ENCODE measurements at places on chromosomes 7 and 10.

DNA sequence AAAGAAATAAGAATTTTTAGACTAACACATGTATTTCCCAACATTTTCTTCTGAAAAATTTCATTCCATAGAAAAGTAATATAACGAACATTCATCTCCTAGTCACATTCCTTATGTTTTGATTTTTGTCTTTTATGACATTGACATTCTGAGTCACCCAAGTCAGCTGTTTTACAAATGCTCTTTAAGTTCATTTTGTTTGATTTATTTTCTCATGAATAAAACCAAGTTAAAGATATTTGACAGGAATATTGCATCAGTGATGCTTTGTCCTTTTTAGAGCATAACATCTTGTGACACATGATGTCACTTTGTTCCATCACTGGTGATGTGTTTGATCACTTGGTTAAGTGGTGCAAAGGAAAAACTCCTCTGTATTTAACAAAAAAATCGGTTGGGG lies 48.4 kb downstream of the HGF start:
- DNase-seq: no peak

DNA sequence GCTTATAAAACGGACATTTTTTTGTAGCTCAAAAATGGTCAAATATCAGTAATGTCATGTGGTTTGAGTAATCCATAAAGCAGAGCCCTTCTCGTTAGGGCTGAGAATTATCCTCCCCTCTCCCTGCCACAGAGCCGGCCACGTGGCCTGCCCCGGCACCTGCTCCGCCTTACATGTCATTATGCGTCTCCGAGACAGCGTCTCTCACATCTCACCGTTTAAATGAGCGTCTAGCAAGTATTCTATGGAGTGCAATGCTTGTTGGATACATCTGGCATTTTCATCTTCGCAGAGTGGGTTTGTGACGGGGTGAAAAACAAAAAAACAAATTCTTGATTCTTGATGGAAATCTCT lies 86.1 kb downstream of the CUX1 start:
- no peak for DNase-seq

GRCh38 chr7:7294911-7295310 lies 112.6 kb downstream of the C1GALT1 start:
- DNase-seq: no peak

- no peak for DNase-seq
Measured at GRCh38 chr10:66405566-66405965, 520.3 kb upstream of the LRRTM3 start.

DNA sequence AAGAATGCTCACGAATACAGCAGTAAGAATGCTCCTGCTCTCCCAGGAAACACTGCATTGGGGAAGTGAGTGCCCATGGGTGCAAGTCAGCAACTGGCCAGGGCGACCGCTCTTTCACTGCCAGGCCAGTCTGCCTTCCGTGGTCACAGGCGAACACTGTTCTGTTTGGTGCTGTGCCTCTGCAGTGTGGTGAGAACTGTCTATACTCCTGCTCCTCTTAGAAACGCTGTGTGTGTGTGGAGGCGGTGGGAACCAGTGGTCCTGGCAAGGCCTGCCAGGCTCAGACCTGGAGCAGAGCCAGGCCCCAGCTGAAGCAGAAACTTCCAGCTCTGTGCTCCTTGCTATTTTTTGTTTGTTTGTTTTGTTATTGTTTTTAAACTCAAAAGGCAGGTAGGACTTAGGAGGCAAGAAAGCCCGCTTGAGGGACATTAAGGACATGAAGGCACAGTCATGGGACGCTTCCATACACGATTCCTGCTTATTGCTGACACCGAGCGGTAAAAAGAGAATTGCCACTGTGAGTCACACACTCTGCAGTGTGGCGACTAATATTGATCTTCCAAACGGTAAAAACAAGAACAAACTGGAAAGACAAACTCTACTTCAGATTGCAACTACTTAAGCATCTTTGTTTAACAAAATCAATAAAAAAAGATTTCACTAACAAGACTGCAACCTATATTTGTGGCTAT lies 430.8 kb downstream of the DNAJB6 start:
- no peak for DNase-seq

GRCh38 chr7:23268746-23269145 lies 22.2 kb downstream of the GPNMB start:
- DNase-seq: no peak

DNA sequence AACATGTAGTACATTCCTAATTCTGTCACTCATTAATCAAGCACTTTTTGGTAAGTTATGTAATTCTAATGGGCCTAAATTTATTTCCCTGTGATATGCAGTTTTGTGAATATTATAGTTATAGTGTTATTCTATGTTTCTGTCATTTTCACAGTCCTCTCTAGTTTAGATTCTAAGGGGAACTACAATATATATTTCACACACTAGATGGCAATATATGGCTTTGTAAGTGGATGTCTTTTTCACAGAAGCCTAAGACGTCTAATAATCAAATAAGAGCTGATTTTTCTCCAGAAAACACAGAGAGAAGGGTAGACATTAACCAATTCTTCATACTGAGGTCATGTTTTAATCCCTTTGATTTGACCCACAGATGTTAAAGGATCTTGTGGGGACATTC lies 18.0 kb downstream of the RNLS start:
- DNase-seq: no peak

- DNase-seq: no peak
Measured at GRCh38 chr10:18279173-18279572, 138.9 kb downstream of the CACNB2 start.

DNA sequence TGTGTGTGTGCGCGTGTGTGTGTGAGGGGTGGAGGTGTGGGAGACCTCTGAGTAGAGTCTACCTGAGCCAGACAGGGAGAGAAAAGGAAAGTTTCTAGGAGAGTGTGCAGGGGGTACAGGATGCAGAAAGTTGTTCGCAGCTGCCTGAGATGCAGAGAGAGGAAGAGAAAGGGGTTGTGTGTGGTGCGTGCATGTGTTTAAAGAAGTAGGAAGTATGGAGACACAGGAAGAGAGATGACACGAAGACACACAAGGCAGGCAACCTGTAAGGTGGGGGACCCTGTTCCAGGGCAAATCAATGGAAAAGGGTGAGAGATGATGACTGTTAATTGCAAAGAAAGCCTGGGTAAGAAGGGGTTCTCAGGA lies 52.2 kb downstream of the C10orf105 start:
- no peak for DNase-seq

DNA sequence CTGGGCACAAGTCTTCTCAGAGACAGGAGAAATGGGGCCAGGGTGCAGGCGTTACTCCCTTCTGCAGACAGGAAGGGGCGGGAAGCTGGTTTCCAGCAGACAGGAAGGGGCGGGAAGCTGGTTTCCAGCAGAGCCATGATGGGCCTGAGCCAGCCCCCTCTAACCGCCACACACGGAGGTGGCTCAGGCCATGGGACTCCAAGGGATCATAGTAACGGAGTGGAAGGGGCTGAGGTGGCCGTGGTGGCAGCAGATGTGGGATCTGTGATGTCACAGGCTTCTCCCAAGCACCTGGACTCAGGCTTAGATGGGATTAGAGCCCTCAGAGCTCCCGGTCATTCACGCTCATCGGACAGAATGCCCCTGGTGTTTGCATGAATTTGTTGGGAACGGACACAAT lies 177.8 kb downstream of the USP6NL start:
- DNase-seq: peak; percentile 67

DNA sequence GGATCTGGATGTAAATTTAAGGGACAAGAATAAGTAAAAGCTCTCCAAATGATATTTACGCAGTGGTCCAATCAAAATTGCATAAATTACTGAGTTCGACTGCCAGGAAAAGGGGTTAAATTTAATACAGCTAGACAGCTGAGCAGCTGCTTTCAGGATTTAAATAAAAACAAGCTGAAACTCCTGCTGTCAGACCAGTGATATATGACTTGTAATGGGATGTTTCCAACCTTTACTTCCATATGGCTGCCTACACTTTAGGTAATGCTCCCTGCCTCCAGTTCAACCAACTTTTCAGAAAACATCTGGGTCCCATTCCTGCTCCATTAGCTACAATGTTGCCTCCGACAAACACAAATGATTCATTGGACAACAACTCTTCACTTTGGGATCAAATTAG lies 326.3 kb upstream of the DGKB start:
- DNase-seq: no peak

DNA sequence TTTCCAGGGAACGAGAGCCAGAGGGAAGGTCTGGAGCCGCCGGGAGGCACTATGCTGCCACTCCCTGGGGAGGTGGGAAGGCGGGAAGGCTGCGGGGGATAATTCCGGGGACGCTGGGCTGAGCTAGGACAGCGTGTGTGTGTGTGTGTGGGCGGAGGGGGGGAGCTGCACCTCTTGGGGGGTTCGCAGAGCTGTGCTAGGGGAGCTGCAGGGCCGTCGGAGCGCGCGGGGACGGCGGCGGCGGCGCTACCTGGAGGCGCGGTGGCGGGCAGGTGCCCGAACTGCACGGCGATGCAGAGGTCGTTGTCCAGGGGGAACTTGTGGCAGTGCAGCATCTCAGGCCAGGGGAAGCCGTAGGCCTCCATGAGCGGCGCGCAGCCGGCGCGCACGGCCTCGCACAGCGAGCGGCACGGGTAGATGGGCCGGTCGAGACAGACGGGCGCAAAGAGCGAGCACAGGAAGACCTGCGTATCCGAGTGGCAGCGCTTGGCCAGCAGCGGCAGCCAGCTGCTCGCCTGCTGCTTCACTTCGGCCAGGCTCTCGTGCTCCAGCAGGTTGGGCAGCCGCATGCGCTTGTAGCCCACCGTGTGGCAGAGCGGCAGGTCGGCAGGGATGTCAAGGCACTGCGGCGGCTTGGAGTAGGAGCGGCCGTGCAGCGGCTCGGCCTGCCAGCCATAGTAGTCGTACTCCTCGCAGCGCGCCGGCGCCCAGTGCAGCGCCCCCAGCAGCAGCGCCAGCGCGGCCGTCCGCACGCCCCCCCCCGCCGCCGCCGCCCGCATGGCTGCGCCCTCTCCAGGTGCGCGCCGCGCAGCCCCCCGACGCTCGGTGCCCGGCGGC lies 526 bp downstream of the SFRP5 start:
- no peak for DNase-seq

DNA sequence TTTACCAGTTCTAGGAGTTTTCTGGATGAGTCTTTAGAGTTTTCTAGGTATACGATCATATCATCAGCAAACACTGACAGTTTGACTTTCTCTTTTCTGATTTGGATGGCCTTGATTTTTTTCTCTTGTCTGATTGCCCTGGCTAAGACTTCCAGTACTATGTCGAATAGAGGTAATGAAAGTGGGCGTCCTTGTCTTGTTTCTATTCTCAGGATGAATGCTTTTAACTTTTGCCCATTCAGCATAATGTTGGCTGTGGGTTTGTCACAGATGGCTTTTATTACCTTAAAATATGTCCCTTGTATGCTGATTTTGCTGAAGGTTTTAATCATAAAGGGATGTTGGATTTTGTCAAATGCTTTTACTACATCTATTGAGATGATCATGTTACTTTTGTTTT lies 223.2 kb upstream of the COBL start:
- DNase-seq: no peak

DNA sequence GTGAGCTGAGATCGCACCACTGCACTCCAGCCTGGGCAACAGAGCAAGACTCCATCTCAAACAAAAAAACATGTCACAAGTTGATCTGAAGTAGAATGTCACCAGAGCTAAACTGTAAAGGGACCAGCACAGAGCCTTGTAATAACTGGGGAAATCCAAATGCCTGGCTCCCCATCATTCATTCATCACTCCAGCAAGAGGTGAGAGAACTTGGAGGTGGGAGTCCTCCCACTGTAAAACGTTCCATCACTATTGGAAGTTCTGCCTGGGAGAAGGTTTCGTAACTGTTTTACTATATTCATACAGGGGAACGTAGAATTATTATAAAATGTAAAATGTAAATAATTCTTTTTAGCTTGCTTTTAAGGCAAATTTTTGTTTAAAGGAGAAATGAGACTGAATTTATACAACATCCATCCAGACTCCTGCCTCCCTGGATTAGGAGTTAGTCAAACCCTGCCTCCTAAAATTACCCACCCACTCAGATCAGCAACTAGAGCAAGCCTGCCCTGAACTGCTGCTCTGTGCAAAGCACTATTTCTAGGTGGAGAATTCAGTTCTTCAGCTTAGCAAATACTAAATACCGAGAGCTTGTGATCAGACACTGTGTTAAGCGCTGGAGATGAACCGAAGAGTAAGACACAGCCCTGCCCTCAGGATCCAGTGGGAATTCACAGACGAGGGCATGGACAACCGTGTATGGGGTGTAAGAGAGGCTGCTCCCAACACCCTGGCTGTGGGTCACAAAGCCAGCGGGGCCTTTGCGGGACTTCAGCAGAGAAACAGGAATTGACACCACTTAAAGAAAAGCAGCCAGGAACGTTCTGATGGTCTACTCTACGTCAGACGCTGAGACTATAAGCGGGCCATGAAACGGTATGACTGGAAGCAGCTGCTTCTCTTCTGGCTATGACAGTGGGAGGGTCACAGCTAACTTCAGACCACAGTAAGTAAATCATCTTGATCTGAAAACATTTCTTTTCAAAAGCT lies 208.3 kb downstream of the ZMYND11 start:
- peak; percentile 45 for DNase-seq

DNA sequence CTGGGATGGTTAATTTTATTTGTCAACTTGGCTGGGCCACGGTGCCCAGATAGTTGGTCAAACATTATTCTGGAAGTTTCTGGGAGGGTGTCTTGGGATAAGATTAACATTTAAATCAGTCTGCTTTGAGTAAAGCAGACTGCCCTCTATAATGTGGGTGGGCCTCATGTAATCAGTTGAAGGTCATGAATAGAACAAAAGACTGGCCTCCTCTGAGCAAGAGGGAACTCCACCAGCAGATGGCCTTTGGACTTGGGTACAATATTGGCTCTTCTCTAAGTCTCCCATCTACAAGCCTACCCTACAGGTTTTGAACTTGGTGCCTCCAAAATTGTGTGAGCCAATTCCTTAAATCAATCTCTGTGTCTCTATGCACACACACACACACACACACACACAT lies 61.8 kb downstream of the PLXNA4 start:
- DNase-seq: no peak

GRCh38 chr10:30775779-30776591 lies 146.4 kb upstream of the LYZL2 start:
- DNase-seq: no peak

- DNase-seq: no peak
Measured at GRCh38 chr7:92761391-92762097, 74.8 kb downstream of the CDK6 start.

GRCh38 chr10:119438717-119439116 lies 103.8 kb downstream of the RGS10 start:
- no peak for DNase-seq

DNA sequence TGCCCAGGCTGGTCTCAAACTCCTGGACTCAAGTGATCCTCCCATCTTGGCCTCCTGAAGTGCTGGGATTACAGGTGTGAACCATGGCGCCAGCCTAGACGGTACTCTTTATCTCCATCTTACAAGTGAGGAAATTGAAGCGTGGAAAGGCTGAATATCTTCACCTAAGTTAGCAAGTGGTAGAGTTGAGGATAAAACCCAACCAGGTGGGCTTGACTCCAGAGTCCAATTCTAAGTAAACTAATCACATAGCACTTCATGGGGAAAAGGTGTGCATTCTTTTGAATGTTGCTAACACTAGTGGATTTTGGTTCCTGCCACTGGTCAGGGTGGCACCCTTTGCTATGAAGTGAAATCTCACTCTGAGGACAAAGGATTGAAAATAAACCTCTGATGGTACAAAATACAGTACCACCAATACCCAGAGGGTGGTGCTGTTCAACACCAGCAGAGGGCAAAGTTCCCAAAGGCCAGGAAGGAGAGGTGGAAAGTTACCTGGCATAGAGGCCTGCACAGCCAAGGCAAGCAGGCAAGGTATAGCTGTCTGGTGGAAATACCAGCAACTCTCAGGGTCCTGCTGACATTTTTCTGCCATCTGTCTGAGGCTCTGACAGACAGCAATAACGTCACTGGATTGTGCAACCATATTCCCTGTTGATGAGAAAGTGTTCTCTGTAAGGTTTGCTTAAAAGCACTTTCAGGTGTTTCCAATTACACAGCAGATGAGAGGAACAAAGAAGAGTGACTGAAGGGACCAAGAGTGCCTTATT lies 17.6 kb downstream of the ZDHHC16 start:
- no peak for DNase-seq

Data from type B pancreatic cell (in vitro differentiated cells).